ENCODE measurements at places on chromosomes 11 and 22.

DNA sequence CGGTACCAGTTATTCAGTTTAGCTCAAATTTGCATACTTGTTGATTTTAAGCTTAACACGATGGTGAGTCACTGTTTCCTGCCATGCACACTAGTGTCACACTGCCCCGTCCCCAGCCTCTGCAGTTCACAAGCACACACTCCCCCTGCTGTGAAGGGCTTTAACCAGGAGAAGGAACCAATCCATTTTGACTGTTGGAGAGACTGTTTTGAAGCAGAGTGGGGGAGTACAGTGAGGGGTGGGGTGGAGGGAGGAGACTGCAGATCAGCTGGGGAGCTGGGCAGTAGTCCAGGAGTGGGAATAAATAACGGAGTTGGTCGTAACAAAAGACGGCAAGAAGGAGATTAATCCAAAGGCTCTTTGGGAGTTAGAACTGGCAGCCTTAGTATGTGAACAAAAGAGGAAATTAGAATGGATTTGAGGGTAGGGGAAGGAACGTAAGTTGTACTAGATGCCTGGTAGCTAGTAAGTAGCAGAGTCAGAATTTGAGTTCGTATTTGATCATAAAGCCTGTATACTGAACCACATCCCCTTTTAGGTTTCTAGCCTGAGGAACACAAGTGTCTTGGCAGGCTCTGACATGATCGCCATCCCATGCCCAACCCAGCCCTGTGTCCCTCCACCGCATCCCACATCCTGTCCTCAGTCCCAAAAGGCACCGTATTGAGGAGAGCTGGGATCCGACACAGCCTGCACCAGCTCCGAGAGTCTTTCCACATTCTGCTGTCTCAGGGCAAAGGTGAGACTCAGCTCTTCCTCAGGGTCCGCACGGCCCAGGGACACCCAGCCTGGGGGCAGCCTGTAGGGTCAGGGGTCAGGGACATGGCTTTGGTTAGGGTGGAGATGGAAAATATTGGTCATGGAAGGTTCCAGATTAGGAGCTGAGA lies 862 bp downstream of the TPP1 start:
- peak; percentile 64 for DNase-seq

- peak; percentile 2 for DNase-seq
These were observed 545 bp upstream of the ZDHHC13 start for GRCh38 chr11:19116276-19116970.

DNA sequence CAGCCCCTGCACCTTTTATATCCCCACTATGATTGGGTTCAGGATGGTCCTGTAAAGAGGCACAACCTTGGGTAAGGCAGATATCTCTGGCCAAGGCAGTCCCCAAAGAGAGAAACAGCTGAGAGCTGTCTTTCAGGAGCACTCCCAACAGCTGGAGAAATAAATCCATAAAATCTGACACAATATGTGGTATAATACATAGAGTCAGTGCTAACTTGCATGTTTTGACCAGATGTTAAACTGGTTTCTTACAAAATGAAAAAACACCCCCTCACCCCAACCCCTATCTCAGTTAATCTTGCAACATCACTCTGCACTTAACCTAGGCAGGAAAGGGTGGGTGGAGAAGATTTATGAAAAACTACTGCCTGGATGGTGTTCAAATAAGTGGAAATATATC lies 44.0 kb upstream of the C11orf87 start:
- DNase-seq = no peak

GRCh38 chr11:27234043-27234668 lies 128.9 kb downstream of the CCDC34 start:
- no peak for DNase-seq

GRCh38 chr11:120331301-120331996 lies 4.8 kb upstream of the ARHGEF12 start:
- no peak for DNase-seq

GRCh38 chr11:68843703-68844312 lies 2.1 kb upstream of the CPT1A start:
- peak; percentile 85 for DNase-seq

GRCh38 chr11:76568621-76569020 lies 101.9 kb downstream of the LRRC32 start:
- no peak for DNase-seq
